ENCODE measurements at places on chromosomes 11 and 22. TPM values are rescaled to one million over a fixed set of nuclear protein-coding genes. Genes with fewer than 3 reads are reported as not detected.

GGTLC3 gene
- total RNA-seq = not detected

DNA sequence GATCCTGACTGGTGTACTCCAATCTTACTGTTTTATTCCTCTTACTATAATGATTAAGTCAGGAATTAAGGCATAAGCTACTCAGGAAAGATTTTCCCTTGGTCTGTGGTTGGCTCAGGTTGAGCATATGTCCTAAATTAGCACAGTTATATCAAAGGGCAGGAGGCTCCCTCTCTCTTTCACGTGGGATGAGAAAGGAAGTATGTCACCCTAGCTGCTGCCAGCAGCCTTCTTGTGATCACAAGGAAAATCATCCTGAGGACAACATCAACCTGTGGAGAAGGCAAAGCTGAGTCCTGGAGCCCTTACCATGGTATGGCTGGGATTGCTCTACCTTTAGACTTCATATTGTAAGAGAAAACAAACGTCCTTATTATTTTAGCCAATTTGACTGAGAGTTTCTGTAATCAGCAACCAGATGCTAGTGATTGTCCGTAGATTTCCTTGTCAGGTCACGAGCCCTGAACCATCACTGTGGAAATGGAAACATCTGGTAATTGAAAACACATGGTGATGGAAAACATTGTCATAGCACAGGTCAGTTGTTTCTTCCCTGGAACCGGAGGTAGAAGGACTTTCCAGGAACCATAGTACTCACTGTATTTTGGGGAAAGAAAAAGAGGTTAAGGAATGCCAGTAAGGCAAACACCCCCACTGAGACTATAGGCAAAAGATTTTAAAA, 40.6 kb upstream of the DEUP1 start:
- DNase-seq = peak; percentile 28

TEX54 gene
- not detected for total RNA-seq

GRM5 gene
- under 0.01 TPM for total RNA-seq

- no peak for DNase-seq
Observed at GRCh38 chr22:43888740-43889139, 3.1 kb downstream of the PNPLA5 start.

DNA sequence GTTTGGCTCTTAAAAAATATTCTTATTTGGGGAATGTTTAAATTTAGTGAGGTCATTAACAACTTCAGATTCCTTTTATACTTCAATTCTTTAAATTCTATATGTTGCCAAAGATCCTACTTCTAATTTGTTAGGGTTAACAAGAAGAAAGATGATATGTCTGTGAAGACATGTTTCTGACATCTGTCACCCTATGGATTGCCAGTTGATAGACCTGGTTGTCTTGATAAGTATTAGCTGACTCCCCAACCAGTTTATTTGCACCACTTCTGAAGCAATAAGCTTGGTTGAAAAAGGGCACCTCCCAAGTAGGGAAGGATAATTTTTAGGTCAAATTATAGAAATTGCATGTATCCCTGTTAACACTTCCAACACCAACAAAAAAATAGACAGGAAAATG, 29.3 kb downstream of the ARHGEF12 start:
- DNase-seq = no peak

DNA sequence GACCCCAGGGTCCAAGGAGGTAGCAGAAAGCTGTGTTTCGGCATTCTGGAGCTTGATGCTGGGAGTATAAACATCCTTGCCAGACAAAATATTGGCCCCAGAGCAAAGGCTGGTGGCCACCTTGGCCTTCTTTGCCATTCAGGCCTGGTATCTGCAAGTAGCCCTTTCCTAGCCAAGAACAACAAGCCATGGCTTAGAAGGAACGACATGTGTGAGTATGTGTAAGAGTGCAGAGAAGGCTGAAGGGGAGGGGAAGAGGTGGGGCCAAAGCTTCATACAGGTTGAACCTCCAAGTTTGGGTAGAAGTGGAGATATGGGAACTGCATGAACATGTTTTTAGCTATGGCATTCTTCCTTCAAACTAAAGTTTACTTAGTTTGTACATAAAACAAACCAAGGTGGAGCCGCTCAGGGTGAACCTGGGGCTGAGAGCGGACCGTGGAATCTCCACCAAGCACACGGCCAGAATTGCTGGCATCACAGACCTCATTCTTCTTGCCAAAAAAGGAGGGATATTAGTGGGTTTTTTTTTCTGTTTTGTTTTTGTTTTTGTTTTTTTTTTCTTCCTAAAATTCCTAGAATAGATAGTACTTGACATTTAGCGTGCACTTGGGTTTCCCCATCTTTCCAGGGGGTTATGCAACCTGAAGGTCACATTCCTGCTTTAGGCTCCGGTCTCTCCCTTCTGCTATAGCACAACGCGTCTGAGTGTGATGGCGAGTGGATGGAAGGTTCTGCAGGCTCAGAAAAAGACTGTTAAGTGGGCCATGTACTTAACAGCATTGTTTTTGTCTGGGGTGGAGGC, 70.9 kb downstream of the ADAMTS15 start:
- DNase-seq = peak; percentile 52

DNA sequence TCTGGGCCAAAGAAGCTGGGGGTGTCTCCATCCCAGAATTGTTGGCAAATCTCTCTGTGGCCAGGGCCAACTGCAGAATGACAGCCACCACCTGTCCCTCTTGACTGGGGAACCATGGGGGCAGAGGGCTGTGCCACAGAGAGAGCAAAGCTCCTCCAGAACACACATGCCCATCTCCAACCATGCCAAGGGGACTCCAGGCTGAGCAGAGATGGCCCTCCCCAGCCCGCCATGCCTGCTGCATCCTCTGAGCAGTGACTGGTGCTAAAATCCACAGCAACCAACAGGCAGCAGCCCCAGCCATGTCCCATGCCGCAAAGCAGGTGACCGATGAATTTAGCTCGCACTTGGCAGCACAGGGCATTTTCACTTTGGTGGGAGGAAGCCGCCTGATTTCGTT, 45.0 kb downstream of the LARGE1 start:
- DNase-seq = no peak

GRCh38 chr11:76857781-76858410, 2.8 kb upstream of the ACER3 start:
- DNase-seq = no peak

DNA sequence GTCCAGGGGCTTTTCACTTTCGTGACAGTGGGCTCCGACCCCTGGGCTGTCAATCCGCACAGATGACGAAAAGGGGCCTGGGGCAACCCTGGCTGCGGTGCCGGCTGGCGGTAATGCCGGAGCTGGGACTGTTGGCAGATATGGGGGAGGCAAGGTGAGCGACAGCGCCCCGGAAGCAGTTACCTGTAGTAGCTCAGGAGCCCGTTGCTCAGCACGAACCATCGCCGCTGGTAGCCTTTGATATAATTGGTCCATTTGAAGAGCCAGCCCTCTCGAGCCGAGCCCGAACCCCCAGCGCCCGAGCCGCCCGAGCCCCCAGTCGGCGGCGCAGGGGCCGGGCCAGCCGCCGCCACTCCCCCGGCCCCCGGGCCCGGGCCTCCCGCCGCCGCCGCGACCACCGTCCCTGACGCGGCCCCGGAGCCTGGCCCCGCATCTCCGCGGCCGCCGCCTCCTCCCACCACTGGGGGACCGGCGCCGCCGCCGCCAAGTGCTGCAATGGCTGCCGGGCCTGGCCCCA, 396 bp downstream of the OSBP start:
- no peak for DNase-seq

DNA sequence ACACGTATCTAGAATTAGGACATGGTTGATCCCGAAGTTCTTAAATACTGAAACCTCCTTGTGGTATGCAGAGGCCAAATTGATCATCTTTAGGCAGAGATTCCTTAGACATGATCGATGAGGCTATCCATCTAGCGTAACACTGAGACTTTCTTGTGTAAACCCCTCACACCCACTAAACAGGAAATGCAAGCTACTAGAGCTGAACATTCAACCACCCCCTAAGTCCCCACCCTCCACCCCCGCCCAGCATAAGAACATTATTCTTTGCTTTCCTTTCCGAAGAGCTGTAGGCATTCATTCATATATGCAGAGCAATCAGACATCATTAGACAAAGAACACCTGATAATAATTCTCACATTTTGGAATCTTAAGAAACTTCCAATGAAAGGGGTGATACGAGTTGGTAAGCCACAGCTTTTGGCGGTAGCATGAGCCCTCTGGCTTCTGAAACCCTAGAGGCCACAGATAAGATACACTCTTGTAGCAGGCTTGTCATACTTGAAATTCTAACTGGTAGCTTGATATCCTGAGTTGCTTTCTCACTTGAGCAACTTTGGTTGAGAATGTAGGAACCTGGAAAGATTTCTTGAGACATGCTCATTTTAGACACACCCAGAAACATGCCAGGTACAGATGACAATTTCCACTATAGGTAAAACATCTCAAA, 42.2 kb downstream of the FLI1 start:
- no peak for DNase-seq

DNA sequence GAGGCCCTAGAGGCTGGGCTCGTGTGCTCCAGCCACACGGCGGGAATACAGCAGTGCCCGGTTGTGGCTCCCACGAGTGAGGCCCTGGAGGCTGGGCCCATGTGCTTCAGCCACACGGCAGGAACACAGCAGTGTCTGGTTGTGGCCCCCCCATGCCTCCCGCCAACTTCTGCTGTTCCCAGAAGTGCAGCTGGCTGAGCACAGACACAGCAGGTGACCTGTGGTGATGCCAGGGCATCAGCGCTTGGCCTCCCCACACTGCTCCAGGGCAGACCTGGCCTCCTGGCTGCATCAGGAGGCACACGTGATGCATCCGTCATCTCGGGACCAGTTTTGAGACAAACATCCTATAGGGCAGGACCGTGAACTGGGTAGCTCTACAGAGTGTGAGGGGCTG, 110.3 kb downstream of the KCNQ1OT1 start:
- DNase-seq = no peak

DNA sequence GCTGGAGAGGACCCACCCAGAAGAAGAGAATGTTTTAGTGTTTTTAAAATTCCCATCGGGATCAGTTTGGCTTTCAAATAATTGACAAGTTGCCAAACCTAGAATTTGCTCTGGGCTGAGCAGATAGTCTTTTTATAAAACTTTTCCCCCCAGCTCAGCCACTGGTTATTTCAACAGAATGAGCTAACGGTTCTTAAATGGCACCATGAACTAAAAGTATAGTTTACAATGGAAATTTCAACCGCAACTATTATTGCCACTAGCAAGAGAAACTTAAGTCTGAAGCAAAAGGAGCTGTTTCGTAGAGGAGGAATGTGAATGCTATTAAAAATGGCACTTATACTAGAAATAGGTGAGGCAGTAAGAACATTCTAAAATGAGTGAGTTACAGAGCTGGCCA, 3.4 kb downstream of the DKK3 start:
- DNase-seq = no peak

DNA sequence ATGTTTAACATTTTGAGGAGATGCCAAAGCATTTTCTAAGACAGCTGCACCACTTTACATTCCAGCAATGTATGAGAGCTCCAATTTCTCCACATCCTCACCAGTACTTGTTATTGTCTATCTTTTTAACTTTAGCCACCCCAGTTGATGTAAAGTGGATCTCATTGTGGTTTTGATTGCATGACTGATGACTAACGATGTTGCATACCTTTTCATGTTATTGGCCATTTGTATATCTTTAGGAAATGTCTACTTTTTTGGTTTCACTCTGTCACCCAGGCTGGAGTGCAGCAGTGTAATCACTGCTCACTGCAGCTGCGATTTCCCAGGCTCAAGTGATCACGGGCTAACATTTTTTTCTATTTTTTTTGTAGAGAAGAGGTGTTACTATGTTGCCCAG, 8.9 kb downstream of the TTC28 start:
- DNase-seq = no peak

GRCh38 chr11:73999581-74000306, 9.1 kb downstream of the UCP3 start:
- DNase-seq = no peak

GRCh38 chr11:68026391-68027105, 3.9 kb upstream of the NDUFS8 start:
- no peak for DNase-seq

DNA sequence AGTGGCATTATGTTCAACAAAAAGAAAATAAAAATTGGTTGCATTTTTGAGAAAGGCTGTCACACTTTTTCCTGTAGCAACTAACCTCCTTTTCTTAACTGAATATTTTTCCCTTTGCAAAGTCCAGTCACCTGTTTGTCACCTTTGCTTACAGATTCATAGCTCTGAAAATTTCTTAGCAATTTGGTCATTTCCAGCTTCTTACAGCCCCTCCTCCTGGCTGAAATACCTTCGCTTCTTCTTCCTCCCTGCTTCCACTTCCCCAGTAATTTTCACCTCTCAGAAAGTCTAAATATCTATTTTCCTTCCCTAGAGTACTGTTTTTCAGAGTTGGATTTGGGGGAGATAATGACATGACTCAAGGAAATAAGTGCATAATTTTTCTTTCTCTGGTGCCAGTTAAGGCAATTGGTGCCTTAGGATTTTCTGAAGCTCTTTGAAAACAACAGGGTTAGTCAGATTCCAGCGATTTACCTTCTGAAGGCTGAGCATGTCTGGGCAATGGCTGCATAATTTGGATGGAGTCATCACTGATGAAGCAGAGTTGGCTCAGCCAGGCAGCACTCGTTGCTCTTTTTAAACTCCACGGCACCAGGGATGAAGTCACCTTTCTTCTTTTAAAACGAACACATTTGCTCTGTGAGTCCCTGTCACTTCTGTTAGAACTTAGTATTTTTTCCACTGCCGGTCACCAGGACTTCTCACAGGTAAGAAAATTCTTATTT, 62.1 kb upstream of the AMOTL1 start:
- DNase-seq = no peak
